NCI-H748 treated with DMSO at 0.1 percent for 48 hours (cell line): ENCODE measurements at places on chromosomes 16 and 17.

DNA sequence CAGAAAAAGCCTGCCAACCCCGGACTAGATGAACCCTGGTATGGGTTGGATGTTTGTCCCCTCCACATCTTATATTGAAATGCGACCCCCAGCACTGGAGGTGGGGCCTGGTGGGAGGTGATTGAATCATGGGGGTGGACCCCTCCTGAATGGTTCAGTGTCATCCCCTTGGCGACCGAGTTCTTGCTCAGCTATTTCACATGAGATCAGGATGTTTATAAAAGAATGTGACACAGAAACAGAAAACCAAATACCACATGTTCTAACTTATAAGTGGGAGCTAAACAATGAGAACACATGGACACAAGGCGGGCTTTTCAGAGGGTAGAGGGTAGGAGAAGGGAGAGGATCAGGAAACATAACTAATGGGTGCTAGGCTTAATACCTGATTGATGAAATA is 576.0 kb upstream of the HSBP1 start:
- DNase-seq, result no peak

- no peak for DNase-seq
These were observed 72.0 kb upstream of the LGALS9 start for GRCh38 chr17:27558842-27559505.

- DNase-seq, result no peak
These were observed 37.7 kb upstream of the ALDH3A2 start for GRCh38 chr17:19610879-19611278.

DNA sequence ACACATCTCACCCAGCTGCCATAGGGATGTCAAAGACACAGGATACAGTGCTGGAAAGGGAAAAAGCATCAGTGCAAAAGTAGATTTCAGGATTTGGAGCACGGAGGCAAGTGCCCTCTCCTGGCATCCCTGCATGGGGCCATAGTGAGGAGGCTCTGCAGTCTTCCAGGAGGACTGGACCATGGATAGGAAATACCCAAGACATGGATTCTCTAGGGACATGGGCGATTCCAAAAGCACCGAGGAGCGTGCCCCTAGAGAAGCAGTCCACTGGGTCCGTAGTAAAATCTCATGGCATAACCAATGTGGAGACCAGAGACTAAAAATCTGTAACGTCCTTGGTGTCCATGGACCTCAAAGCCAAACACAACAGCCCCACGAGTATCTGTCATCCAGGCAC is 818.2 kb downstream of the KCNJ18 start:
- DNase-seq, result no peak

DNA sequence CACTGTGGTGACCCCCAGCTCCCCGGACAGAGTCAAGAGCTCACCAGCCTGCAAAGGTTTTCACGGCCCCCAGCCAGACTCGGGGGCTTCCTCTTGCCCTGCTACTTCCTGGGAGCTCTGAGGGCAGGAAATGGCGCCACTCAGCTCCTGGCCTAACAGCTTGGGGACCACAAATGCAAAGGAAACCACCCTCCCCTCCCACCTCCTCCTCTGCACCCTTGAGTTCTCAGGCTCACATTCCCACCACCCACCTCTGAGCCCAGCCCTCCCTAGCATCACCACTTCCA is 375 bp upstream of the SPN start:
- no peak for DNase-seq

DNA sequence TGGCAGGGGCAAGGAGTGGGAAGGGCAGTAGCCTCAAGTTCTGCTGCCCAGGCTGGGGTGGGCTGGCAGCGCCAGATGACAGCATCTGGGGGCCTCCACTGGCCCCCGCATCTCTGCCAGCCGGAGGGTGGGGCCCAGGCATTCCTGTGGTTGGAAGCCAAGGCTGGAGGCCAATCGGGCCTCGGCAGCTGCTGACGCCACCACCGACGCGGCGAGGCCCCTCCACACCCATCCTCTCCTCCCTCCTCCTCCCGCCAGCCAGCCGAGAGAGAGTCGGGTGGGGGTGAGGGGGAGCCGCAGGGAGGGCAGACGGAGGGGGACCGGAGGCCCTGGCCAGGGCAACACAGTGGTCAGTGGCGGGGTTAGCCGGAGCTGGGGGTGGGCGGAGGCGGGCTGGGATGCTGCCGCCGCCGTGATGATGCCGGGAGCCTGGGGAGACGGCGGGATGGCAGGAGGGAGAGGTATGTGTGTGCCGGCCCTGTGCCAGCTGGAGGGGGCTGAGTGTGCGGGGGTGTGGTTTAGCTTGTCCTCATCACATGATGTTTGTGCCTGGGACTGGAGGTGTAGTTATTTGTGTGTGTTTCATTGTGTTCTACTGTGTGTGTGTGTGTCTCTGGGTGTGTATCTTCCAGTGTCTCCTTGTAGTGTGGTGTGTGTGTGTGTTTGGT is 36.6 kb downstream of the ARHGAP23 start:
- DNase-seq, result peak; percentile 39

DNA sequence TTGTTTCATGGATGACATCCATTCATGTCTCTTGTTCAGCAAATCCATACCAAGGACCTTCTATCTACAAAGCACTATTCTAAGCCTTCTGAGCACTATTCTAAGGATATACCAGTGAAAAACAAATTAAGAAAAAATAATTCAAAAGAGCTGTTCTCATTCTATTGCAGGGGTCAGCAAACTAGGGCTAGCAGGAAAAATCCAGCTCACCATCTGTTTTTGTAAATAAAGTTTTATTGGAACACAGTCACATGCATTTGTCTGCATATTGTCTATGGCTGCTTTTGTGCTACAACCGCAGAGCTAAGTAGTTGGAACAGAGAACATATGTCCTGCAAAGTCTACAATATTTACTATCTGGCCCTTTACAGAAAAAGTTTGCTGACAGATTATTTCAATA is 222.7 kb upstream of the DYNLRB2 start:
- no peak for DNase-seq

DNA sequence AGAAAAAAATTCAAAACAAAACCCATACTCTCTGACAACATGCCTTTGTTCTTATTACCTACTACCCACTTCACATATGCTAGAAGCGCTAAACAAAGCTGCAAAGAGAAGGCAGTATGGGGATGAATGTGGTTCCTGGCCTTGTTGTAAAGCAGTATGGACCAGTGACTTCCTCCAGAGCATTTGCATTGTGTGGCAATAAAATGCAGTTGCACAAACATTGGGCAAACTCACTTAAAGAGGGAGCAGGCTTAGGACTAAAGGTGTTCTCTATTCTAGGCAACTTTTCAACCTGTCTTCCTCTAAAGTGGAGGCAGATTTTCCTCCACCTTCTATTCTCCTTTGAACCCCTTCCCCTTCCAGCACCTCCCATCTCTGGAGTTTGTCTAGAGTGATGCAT is 17.1 kb downstream of the TMIGD1 start:
- no peak for DNase-seq

DNA sequence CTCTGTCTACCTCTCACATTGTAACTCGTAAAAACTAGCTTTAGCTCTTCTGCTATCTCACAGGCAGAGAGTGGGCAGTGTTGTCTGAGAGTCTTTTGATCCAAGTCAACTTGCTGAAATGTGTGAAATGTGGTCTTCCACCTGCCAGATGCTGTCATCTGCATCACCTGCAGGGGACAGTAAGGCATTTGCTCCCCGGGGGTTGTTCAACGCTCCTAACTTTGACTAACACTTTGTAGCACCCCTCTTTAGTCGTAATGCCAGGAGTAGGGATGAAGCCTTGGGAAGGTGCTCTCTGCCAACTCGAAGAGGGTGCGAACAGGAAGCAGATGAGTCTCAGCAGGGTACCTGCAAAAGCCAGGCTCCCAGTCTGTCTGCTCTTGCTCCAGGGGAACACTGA is 36.1 kb downstream of the SNX11 start:
- no peak for DNase-seq

DNA sequence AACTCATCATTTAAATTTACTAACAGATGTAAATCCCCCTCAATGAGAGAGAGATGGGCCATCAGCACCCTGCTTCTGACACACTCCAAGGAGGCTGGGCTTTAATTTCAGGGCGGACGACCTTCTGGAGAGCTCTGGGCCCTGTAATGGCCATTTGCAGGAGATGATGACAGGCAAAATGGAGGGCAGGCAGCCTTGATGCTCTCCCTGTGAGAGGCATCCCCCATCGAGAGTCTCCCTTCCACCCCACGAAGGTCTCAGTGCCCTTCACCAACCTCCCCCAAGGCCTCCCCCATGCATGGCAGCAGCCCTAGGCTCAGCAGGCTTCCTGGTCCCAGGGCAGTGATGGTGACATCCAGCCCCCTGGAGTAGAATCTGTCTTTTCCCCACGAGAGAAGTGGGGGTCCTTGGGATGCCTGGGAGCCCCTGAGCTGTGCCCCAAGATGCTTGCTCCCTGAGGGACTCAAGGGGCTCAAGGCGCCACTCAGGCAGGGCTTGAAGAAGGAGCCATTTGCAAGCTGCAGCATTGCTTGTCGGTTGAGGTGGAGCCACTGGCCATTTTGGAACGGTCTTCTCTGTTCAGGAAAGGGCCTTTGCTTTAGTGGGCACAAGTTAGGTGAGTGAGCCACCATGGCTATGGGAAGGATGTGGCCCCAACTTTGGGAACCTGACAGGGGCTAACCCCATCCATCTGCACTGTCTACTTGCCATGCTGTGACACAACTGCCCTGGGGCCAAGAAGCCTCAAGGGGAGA is 82.6 kb downstream of the C16orf78 start:
- DNase-seq, result no peak

GRCh38 chr16:24508614-24509013 is 30.8 kb upstream of the RBBP6 start:
- DNase-seq, result no peak

GRCh38 chr17:72882426-72882825 is 210.1 kb downstream of the SLC39A11 start:
- no peak for DNase-seq

DNA sequence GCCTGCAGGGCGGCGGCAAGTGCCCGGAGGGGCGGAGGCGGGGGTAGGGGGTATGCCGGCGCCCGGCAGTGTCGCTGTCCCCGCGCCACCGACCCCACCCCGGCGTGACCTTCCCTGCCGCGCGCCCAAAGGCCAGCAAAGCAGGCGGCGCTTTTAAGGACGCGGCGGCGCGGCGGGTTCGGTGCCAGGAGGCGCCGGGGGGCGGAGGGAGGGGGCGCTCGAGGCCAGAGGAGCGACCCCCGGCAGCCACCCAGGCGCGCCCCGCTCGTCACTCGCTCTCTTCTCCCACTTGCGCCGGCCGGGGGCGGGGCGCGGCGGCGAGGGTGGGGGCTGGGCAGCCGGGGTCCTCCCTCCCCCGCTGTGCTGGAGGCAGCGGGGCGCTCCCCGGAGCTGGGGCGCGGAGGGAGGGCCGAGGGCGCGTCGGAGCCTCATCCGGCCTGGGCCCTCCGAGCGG is 8.6 kb upstream of the BAHCC1 start:
- no peak for DNase-seq

GRCh38 chr16:89695086-89695874 is 6.2 kb downstream of the SPATA2L start:
- no peak for DNase-seq

DNA sequence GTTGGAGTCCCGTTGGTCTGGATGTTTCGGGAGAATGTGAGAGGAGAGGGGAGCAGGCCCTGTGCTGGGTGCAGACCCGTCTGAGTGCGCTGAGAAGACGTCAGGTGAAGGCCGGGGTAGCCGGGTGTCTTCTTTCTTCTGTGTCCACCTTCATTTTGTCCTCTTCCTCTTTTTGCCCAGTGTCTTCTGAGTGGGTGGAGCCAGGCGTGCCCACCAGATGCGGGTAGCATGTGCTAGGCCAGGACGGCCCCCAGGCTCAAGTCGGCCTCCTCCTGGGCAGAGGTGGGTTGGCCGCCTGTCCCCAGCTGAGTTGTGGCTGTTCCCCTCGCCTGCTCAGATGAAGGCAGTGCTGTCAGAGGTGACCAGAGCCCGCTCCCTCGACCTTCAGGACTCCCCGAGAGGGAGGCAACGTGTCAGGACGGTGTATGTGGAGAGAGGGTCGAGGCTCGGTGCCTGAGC is 3.5 kb downstream of the METRNL start:
- DNase-seq, result no peak

GRCh38 chr16:67294938-67295361 is 15.6 kb downstream of the PLEKHG4 start:
- DNase-seq, result no peak

DNA sequence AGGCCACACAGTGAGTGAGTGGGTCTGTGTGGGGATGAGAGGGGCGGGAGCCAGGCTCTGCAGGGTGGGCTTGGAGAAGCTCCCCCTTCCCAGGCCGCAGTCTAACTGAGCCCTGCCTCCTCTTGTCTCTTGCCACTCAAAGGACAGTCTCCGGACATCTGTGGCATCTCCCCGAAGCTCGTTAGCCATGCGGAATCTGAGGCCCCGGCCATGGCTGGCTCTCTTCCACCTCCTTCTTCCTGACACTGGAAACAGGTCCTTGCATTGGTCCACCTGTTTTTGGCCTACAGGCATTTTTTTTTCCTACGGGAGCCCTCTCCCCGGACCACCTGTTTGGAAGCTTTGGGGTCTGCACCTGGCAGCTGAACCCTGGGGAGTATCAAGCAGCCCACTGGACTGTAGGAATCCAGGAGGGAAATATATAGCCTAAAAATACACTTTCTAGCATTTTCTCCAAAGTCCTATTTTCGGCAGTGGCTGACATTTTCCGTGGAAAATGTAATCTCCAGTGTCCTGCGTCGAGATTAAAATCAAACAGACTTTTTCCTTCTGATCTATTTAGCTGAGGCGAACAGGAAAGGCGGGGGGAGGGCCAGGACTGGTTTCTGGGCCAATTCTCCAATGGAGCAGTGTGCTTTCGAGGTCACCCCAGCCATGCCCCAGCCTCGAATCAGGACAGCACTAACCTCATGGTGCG is 9.1 kb downstream of the ATP2A3 start:
- DNase-seq, result no peak

GRCh38 chr16:2244301-2244700 is 7.1 kb downstream of the ECI1 start:
- no peak for DNase-seq

DNA sequence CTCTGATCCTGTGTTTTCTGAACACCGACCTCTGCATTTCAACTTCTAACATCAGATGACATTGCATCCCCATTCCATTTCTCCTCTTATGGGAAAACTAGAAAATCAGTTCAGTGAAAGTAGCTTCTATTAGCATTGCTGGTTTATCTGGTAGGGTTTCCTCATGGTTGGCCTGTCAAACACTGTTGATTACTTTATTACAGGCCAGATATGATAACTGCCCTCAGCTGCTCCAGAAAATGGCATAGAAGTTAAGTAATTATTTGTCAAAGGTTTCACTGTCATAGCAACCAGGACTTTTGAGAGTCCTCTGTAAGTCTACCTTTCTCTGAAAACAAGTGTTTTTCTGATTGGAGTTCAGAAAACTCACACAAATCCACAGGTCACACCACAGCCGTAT is 3.0 kb downstream of the GFOD2 start:
- DNase-seq, result no peak

GRCh38 chr17:41492771-41493170 is 3.1 kb upstream of the KRT36 start:
- peak; percentile 69 for DNase-seq
